ENCODE measurements at places on chromosomes 3 and 15.

DNA sequence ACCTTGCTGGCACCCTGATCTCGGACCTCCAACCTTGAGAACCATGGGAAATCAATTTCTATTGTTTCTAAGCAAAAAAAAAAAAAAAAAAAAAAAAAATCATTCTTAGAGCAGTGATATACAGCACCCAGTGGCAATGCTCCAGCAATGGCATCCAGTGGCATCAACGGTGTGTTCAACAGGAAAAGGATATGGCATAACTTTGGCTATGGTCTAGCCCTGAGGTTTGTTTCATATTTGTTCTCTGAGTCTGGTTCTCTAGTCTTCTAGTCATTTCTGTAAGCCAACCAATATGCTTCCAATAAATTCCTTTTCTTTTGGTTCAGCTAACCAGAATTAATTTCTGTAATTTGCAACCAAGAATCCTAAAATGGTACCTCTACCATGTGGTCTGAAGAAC lies 19.2 kb downstream of the DENND4A start:
- no peak for DNase-seq

GRCh38 chr15:24976932-24977331 lies 22.1 kb downstream of the SNRPN start:
- DNase-seq = no peak

DNA sequence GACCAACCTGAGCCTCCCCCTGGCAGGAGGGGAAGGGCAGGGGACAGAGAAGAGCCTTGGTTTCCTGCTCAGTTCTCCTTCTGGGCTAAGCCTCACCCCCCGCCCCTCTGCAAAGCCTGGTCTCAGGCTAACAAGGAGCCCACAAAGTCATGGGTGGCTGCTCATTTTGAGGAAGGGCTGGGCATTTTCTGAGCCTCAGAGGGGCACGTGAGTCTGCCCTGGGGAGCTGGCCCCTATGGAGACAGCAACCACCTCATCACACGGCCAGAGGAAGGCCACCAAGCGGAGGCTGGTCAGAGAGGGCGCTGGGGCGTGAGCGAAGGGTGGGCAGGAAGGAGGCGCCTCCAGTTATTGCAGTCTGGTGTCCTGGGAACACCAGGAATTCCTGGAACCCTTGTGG lies 18.7 kb downstream of the ABTB1 start:
- DNase-seq = no peak

DNA sequence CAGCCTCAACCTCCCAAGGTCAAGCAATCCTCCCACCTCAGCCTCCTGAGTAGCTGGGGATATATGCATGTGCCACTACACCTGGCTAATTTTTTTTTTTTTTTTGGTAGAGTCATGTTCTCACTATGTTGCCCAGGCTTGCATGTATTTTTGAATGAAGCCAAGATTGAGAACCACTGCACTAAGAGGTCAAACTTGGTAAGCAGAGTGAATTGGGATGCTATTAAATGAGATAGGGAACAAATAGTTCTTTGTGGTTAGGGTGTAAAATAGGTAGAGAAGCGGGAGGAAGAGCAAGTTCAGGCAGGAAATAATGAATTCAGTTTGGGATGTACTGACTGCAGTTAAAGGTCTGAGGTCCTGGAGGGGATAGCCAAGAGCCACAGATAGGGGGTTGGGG lies 39.9 kb upstream of the PIAS1 start:
- DNase-seq = no peak

DNA sequence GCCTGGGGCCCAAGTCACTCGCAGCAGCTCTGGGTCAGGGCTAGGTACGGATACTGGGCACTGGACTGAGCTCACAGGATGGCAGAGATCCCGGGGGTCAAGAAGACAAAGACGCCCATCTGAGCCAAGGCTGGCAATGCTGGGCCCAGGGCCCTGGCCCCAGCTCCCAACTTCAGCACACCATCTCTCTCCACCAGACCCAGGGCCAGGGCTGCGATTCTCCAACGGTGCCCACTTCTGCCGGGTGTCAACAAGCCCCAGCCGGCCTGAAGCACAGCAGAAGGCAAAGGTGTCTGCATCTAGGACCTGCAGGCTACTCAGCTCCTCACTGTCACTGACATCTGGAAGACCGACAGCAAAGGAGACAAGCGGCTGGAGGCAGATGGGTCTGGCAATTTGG lies 8.6 kb downstream of the WDR73 start:
- no peak for DNase-seq

DNA sequence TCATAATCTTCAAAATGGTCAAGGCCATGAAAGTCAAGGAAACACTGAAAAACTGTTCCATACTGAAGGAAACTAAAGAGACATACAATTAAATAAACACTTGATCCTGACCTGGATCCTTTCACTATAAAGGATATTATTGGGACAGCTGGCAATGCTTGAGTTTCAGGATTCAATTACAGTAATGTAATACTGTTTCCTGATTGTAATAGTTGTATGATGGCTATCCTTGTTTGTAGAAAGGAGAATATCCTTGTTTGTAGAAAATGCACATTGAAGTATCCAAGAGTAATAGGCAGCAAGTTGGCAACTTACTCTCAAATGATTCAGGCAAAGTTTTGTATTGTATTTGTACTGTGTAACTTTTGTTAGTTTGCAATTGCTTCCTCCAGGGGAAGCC lies 4.6 kb downstream of the CIDEC start:
- no peak for DNase-seq

DNA sequence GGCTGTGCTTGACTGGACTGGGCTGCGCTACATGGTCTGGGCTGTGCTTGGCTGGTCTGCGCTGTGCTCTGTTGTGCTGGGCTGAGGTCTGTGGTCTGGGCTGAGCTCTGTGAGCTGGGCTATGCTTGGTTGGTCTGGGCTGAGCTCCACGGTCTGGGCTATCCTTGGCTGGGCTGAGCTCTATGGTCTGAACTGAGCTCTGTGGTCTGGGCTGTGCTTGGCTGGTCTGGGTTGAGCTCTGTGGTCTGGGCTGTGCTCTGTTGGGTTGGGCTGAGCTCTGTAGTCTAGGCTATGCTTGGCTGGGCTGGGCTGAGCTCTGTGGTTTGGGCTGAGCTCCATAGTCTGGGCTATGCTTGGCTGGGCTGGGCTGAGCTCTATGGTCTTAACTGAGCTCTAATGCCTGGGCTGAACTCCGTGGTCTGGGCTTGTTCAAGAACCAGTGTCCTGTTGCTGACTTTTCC lies 92.0 kb downstream of the PLXNA1 start:
- DNase-seq = no peak

GRCh38 chr3:146640955-146641867 lies 36.1 kb upstream of the PLSCR5 start:
- peak; percentile 64 for DNase-seq

DNA sequence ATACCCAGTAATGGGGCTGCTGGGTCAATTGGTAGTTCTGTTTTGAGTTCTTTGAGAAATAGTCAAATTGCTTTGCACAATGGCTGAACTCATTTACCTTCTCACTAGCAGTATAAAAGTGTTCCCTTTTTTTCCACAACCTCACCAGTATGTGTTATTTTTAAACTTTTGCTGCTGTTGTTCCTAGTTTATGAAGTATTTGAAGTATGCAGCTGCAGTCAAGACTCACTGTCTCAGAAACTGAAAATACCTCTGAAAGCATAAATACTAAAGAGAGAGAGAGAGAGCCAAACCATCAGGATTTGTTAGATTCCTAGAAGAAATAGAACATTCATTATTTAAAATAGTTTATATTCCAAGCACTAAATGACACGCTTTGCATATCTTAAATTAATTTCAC lies 764.2 kb downstream of the NTRK3 start:
- DNase-seq = no peak

GRCh38 chr3:119309591-119309990 lies 15.4 kb downstream of the ARHGAP31 start:
- DNase-seq = no peak

- no peak for DNase-seq
These were observed 217.0 kb downstream of the NLGN1 start for GRCh38 chr3:173614522-173614921.

- no peak for DNase-seq
These were observed 35.1 kb upstream of the IL12A start for GRCh38 chr3:159953325-159954085.

DNA sequence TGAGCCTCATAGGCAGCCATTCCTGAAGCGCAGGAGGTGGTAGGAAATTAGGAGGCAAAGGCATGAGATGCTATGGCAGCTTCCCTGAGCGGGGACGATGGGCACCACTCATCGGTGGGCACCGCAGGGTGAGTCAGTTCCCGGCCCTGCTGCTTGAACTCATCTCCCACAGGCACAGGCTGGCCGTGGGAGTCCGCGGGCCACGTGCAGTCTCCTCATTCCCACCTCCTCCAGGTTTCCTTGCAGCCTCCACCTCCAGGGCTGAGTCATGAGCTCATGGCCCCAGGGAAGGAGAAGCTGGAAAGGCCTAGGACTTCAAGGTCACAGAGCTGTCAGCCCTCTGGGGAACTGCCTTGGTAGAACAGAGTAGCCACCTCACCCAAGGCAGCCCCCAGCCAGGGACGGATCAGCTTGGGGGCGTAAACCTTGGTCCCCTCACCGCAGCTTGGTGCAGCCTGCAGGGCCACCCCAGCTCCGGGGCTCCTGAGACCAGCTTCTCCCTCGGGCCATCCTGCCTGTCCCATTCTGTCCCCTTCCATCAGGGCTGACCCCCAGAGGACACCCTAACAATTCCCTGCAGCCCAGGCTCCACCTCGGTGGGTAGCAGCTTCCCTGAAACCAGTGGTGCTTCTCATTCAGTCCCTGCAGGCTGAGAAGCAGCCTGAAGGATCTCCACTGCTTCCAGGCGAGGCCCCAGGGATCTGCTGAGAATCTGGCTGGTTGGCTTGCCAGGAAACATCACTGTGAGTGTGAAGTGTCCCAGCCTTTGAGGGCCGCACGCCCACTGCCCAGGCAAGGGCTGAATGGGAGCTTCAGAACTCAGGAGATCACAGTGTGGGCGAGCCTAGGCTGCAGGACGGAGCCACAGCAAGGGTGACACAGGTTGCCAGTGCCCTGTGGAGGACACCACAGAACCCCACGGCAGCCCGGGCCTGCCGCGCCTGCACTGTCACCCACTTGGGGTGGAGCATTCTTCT lies 150.7 kb upstream of the MEF2A start:
- DNase-seq = no peak

GRCh38 chr3:118128886-118129285 lies 905.8 kb downstream of the IGSF11 start:
- no peak for DNase-seq

DNA sequence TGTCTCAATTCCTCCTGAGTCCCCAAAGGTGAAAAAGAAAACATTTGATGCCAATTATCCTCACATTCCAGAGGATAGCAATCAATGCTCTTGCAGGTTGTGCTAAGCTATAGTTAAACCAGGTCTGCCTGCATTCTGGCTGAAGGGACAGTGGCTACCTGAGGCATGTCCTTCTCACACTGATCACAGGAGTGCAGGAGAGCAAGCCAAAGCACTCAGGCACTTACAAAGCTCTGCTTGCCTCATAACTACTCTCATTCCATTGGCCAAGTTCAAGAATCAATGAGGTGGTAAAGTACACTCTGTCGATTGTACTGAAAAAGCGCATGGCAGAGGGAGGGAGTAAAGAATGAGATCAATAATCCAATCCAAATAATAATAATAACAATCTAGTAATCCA lies 342.0 kb upstream of the PPP2R3A start:
- DNase-seq = no peak

GRCh38 chr3:190494907-190495306 lies 19.0 kb upstream of the IL1RAP start:
- no peak for DNase-seq

DNA sequence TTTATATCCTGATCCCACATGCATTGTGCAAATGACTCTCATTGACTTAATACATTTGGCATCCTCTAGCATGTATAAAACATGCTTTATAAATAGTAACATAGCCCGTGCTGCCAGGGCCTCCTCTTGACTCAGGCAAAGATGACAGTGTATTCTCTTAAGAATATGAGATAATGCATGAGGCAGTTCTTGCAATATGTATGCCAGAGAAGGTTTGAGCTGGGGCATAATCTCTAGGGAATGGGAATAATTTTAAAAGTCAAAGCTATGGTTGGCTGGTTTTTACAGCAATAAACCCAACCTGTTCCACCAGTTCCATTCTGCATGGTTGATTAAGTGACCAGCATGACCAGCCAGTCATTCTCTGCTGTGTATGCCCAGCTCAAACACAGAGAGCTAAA lies 179.0 kb upstream of the PFN2 start:
- peak; percentile 77 for DNase-seq

- DNase-seq = no peak
These were observed 424.2 kb upstream of the ROBO2 start for GRCh38 chr3:76615719-76616118.

GRCh38 chr3:134795746-134796280 lies 753 bp downstream of the EPHB1 start:
- DNase-seq = peak; percentile 35

- no peak for DNase-seq
These were observed 20.5 kb upstream of the CCDC54 start for GRCh38 chr3:107356706-107357105.

DNA sequence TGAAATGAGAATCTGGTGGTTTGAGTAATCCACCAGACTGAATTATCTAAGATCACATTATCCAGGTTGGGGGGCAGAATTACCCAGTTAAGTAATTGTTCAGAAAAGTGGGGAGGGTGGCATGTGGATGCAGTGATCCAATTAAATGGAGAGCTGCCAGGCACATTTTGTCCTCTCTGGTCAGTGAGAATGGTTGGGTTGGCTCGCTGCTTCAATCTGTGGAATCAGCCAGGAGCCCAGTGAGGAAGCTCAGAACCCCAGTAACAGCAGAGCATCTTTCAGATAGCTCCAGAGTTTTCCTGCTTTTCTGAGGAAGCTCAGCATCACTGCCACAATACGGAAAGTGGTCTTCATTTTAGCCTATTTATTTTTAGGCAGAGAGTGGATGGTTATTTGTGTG lies 6.4 kb upstream of the EXOG start:
- DNase-seq = no peak

DNA sequence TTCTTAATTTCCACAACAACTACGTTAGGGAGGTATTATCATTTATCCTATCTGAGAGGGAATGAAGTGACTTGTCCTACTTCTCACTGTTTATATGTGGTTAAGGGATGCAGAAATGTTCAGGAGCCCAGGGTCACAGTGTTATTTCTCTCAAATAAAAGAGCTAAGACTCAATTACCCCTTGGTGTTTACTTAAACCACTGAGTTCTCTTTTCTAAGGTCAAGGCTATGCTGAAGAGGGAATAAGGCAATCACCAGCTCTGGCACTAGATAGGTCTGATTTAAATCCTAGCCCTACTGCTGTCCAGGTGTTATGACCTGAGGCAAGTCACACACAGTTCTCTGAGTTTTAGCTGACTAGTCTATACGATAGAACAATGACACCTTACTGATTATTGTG lies 35.7 kb upstream of the BCL6 start:
- DNase-seq = no peak

- no peak for DNase-seq
These were observed 202.3 kb upstream of the PROK2 start for GRCh38 chr3:71987089-71987735.

GRCh38 chr3:127406309-127407025 lies 118.6 kb upstream of the PRR20G start:
- DNase-seq = no peak

- DNase-seq = peak; percentile 6
These were observed 1042.0 kb downstream of the ROBO1 start for GRCh38 chr3:78725703-78726246.
